GM23248 (cell line): ENCODE measurements at places on chromosomes 5 and 9. TPM values are rescaled to one million over a fixed set of nuclear protein-coding genes. Genes with fewer than 3 reads are reported as not detected.

GRCh38 chr5:1668141-1668721 is 131.4 kb downstream of the MRPL36 start:
- no peak overlapping the region for H3K27ac ChIP-seq
- H3K4me1 ChIP-seq, result no peaks in the 10 kb centered on the region
- H3K36me3 ChIP-seq, result no peaks in the 10 kb centered on the region
- peaks cover 50% of the 10 kb centered on the region for H3K27me3 ChIP-seq
- H3K4me3 ChIP-seq, result no peak overlapping the region

DNA sequence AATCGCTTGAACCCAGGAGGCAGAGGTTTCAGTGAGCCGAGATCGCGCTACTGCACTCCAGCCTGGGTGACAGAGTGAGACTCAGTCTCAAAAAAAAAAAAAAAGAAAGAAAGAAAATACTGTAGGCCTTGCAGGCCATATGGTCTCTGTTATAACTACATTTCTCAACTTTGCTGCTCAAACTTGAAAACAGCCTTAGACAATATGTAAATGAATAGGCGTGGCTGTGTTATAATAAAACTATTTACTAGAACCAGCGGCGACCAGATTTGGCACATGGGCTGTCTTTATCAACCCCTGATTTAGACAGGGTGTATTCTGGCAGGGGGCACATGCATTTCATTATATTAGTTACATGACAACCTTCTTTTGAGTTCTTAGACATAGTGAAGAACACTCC is 130.0 kb downstream of the C9orf152 start:
- peaks cover 11% of the 10 kb centered on the region for H3K36me3 ChIP-seq
- H3K4me1 ChIP-seq, result peaks cover 71% of the 10 kb centered on the region

GRCh38 chr9:26974927-26975326 is 18.7 kb downstream of the IFT74 start:
- no peaks in the 10 kb centered on the region for H3K36me3 ChIP-seq
- H3K27ac ChIP-seq, result no peak overlapping the region
- H3K27me3 ChIP-seq, result no peaks in the 10 kb centered on the region

The TMED9 gene
- 137 and 138 TPM in 2 replicates for total RNA-seq

DNA sequence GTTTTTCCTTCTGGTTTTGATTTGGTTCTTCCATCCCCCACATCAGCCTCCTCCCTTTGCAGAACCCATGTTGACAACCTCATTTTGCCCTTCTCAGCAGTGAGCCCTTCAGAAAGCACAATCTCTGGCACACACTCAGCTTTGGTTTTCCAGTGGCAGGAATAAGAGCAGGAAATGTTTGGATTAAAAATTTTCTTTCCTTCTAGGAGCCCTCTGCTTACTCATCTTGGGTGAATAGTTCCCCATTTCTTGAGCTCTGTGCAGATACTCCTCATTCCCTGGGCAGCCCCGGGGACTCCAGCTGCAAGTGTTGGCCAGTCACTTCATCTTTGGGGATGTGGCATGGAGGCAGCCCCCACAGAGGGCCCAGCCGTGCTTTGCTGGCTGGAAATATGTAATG is 170.5 kb downstream of the NR3C1 start:
- peak; percentile 65 for DNase-seq
- H3K4me1 ChIP-seq, result peaks cover 36% of the 10 kb centered on the region
- H3K36me3 ChIP-seq, result no peaks in the 10 kb centered on the region
- no peak overlapping the region for H3K4me3 ChIP-seq
- H3K27me3 ChIP-seq, result no peaks in the 10 kb centered on the region

The MTMR12 gene
- total RNA-seq, result 13.4 and 48.8 TPM in 2 replicates

The GFI1B gene
- total RNA-seq, result not detected in 2 replicates

The PLEKHG4B gene
- not detected in 2 replicates for total RNA-seq

DNA sequence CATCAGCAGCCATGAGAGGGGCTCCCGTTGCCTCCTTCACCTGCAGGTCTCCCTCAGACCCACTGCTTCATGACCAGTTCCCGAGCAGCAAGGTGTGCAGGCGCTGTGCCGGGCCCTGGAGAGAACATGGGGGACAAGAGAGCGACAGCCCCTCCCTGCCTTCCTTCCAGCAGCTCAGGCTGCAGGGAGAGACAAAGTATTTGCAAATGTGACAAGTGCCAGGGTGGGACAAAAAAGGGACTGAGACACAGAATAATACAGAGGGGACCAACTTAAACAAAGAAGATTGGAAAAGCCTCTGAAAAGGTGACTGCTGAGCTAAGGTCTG is 22.5 kb upstream of the VDAC1 start:
- H3K27me3 ChIP-seq, result peaks cover 19% of the 10 kb centered on the region; the same call in 1 of the 2 replicates
- peaks cover 22% of the 10 kb centered on the region for H3K4me1 ChIP-seq
- no peaks in the 10 kb centered on the region for H3K36me3 ChIP-seq
- no peak overlapping the region for H3K4me3 ChIP-seq
- DNase-seq, result no peak

GRCh38 chr5:75405296-75405695 is 68.3 kb downstream of the HMGCR start:
- no peaks in the 10 kb centered on the region for H3K4me1 ChIP-seq
- no peaks in the 10 kb centered on the region for H3K27me3 ChIP-seq
- H3K4me3 ChIP-seq, result no peak overlapping the region
- peaks cover 12% of the 10 kb centered on the region for H3K36me3 ChIP-seq
- DNase-seq, result no peak

The PCDHGA4 gene
- 10.8 and 13.9 TPM in 2 replicates for total RNA-seq

The MAMDC2 gene
- total RNA-seq, result not detected in 2 replicates

The ROPN1L gene
- total RNA-seq, result 0.86 TPM in 1 of 2 replicates, not detected in the other

- peaks cover 2% of the 10 kb centered on the region; the same call in 1 of the 2 replicates for H3K36me3 ChIP-seq
- no peak overlapping the region for H3K4me3 ChIP-seq
- no peak for DNase-seq
- H3K27ac ChIP-seq, result no peak overlapping the region
Observed at GRCh38 chr9:114035221-114035844, 42.8 kb downstream of the AMBP start.

The IFNE gene
- 1.8 TPM in 2 replicates for total RNA-seq

The PLPPR1 gene
- total RNA-seq, result not detected in 2 replicates

The IL4 gene
- total RNA-seq, result not detected in 2 replicates

The SOHLH1 gene
- total RNA-seq, result not detected in 2 replicates

DNA sequence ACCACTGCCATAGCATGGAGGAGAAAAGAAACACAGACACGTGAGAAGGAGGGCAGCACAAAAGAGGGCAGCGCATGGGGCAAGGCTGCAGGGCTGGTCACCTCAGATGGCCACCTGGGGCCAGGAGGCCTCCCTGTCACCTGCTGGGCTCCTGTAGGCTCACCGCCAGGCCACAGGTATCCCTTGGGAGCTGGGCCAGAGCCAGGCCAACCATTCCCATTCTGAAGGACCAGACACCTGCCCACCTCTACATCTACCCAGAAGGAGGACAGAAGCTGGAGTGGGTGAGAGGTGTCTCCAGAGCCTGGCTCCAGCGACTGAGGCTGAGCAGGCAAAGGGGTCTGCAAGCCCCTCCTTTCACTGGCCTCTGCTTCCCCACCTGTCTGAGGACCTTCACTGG is 103.1 kb downstream of the PAX5 start:
- no peak overlapping the region for H3K4me3 ChIP-seq
- H3K4me1 ChIP-seq, result peaks cover 5% of the 10 kb centered on the region; the same call in 1 of the 2 replicates

The SLC2A6 gene
- 10.1 and 12.0 TPM in 2 replicates for total RNA-seq

DNA sequence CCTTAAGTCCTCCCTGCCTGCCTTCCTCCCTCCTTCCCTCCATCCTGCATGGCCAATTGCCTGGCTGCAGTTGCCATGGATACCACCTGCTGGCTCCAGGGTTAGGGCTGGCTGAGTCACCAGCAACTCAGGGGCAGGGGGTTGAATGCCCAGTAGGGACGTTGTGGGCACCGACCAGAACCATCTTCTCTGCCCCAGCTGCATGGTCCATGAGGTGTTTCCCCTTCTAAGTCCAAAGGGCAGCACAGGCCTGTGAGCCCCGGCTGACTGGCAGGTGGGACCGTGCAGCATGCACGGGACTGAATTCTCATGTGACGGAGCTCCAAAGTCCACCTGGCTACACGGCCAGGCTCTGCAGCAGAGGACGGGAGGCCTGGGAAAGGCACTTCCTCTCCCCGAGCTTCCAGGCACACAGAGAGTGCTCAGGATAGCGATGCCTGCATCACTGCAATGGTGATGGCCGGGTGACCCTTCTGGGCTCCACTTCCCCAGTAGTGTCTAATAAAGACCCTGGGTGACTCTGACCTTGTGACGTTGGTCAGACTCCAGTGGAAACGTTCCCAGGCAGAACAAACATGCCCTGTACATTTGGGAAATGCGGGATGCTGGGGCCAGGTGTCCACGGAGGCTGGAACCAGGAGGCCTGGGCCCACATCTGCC is 5.7 kb downstream of the ASS1 start:
- H3K4me3 ChIP-seq, result no peak overlapping the region
- DNase-seq, result no peak
- peaks cover 37% of the 10 kb centered on the region for H3K4me1 ChIP-seq
- H3K36me3 ChIP-seq, result no peaks in the 10 kb centered on the region

The AFAP1L1 gene
- 0.38 and 0.76 TPM in 2 replicates for total RNA-seq

The CFAP157 gene
- not detected in 2 replicates for total RNA-seq

GRCh38 chr5:136063778-136064465 is 35.1 kb downstream of the TGFBI start:
- no peaks in the 10 kb centered on the region for H3K27me3 ChIP-seq
- peaks cover 41% of the 10 kb centered on the region for H3K4me1 ChIP-seq
- peaks cover 69% of the 10 kb centered on the region for H3K36me3 ChIP-seq
- DNase-seq, result no peak
- no peak overlapping the region for H3K4me3 ChIP-seq
- H3K27ac ChIP-seq, result peak overlapping the region; percentile 92

- H3K4me1 ChIP-seq, result no peaks in the 10 kb centered on the region
- no peak overlapping the region for H3K4me3 ChIP-seq
- no peaks in the 10 kb centered on the region for H3K36me3 ChIP-seq
- H3K27me3 ChIP-seq, result no peaks in the 10 kb centered on the region
- no peak overlapping the region for H3K27ac ChIP-seq
- DNase-seq, result peak; percentile 36
Observed at GRCh38 chr5:97979740-97980139, 793.7 kb upstream of the RGMB start.

DNA sequence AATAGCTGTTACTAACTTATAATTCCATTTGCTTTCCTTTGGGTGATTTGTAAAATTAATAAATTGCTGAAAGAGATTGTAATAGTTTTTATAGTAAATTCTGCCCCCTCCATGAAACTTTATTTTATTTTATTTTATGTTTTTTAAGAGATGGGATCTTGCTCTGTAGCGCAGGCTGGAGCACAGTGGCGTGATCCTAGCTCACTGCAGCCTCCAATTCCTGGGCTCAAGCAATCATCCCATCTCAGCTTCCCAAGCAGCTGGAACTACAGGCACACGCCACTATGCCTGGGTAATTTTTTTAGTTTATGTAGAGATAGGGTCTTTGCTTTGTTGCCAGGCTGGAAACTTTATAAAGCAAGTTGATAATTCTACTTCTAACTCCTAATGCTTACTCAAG is 395 bp downstream of the IL33 start:
- no peaks in the 10 kb centered on the region for H3K36me3 ChIP-seq
- no peak overlapping the region for H3K27ac ChIP-seq
- no peaks in the 10 kb centered on the region for H3K27me3 ChIP-seq
- no peak overlapping the region for H3K4me3 ChIP-seq

The DBH gene
- total RNA-seq, result not detected in 2 replicates

DNA sequence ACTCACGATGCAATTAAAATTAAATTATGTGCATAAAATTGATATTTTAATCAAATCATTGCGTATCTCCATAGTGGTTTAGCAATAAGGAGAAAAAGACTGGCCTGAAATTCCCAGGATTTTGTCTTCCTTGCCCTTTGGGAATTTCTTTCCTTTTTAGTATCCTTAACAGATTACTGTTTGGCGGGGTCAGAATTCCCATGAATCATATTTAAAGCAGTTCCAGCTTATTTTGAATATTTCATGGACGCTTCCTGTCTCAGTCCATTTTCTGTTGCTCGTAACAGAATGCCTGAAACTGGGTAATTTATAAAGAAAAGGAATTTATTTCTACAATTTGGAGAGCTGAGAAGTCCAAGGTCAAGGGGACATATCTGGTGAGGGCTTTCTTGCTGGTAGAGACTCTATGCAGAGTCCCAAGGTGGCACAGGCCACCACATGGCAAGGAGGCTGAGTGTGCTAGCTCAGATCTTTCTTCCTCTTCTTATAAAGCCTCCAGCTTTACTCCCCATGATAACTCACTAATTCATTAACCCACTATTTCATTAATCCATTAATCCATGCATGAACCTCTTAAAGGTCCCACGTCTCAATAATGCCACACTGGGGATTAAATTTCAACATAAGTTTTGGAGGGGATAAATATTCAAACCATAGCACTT is 37.8 kb downstream of the CDH6 start:
- H3K36me3 ChIP-seq, result no peaks in the 10 kb centered on the region
- no peak overlapping the region for H3K27ac ChIP-seq
- peak; percentile 50 for DNase-seq
- H3K4me3 ChIP-seq, result peak overlapping the region; percentile 33
- H3K4me1 ChIP-seq, result peaks cover 13% of the 10 kb centered on the region

DNA sequence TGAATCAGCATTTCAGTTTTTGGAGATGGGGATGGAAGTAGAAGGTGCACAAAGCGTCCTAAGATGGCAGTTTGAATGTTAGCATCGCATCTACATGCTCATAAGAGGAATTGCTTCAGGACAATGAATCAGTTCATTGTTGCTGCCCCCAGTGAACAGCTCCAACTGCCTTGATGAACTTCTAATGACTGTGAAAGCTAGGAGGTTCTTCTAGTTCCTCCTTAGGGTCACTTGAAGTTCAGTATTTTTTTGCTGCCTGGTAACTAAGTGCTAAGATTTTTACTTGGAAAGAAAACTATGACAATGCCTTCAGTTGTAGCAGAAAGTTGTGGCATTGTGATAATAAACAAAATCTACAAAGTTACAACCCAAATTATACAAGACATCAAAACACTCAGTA is 271.6 kb downstream of the RAB3C start:
- no peak overlapping the region for H3K27ac ChIP-seq
- peaks cover 41% of the 10 kb centered on the region for H3K27me3 ChIP-seq
- H3K36me3 ChIP-seq, result no peaks in the 10 kb centered on the region

- peak overlapping the region; percentile 62 for H3K27ac ChIP-seq
- peak; percentile 90 for DNase-seq
- H3K4me1 ChIP-seq, result peaks cover 46% of the 10 kb centered on the region
- H3K4me3 ChIP-seq, result no peak overlapping the region
Observed at GRCh38 chr5:96146675-96147074, 185.0 kb upstream of the ELL2 start.

- no peaks in the 10 kb centered on the region for H3K36me3 ChIP-seq
- no peak for DNase-seq
- peak overlapping the region; percentile 85 for H3K4me3 ChIP-seq
- no peak overlapping the region for H3K27ac ChIP-seq
Observed at GRCh38 chr9:86097510-86098224, 1.7 kb downstream of the GOLM1 start.

The SEMA5A gene
- 38.2 and 40.1 TPM in 2 replicates for total RNA-seq

The C9orf85 gene
- 12.1 and 16.3 TPM in 2 replicates for total RNA-seq

- H3K27me3 ChIP-seq, result peaks cover 34% of the 10 kb centered on the region; the same call in 1 of the 2 replicates
- no peaks in the 10 kb centered on the region for H3K36me3 ChIP-seq
- H3K27ac ChIP-seq, result no peak overlapping the region
- H3K4me1 ChIP-seq, result no peaks in the 10 kb centered on the region
- DNase-seq, result no peak
Observed at GRCh38 chr9:13432904-13433303, 153.4 kb upstream of the MPDZ start.
